Heart right ventricle (tissue), 16 donors: ENCODE measurements at places on chromosomes 1 and 21. TPM values are rescaled to one million over a fixed set of nuclear protein-coding genes. Genes with fewer than 3 reads are reported as not detected.

DNA sequence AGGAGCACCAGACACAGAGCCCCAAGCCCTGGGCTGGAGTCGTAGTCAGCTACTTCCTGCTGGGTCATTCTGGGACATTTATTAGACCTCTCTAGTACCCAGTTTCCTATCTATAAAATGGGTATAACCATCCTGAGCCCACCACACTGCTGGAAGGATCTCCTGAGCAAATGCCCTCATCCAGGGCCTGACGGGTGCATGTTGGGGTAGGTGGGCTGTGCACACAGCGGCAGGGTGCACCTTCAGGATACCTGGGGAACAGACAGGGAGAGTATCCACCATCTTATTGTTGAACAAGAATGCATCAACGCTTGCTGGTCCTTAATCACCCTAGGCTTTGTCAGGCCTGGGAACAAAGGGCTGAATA, 191.0 kb downstream of the HIVEP3 start:
- DNase-seq = no peak

GRCh38 chr21:46183910-46184624, at the start of gene SPATC1L:
Gene SPATC1L (minus strand): TSS chr21:46184459. CDS start chr21:46182816, 1,643 bp downstream.
- DNase-seq = peak; percentile 61

The FAM131C gene
- 0.86 TPM for polyA plus RNA-seq

GRCh38 chr1:221972276-221973235, 230.7 kb upstream of the DUSP10 start:
- no peak for DNase-seq

The SORT1 gene
- polyA plus RNA-seq = 64.1 TPM

DNA sequence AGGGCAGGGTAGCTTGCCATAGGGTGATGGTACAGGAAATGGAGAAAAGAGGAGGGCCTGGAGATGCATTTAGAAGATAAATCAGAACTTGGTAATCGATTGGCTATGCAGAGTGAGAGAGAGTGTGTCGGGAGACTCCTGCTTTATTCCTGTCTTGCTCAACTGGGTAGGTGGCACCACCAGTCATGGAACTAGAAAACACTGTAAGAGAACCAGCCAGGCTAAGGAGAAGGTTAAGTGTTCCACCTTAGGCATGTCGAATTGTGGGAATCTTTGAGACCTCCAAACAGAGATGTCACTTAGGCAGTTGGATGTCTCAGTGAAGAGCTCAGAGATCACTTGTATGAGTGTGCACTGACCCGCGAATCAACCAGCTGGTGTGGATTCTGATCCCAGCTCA, 28.7 kb upstream of the RD3 start:
- DNase-seq = no peak

DNA sequence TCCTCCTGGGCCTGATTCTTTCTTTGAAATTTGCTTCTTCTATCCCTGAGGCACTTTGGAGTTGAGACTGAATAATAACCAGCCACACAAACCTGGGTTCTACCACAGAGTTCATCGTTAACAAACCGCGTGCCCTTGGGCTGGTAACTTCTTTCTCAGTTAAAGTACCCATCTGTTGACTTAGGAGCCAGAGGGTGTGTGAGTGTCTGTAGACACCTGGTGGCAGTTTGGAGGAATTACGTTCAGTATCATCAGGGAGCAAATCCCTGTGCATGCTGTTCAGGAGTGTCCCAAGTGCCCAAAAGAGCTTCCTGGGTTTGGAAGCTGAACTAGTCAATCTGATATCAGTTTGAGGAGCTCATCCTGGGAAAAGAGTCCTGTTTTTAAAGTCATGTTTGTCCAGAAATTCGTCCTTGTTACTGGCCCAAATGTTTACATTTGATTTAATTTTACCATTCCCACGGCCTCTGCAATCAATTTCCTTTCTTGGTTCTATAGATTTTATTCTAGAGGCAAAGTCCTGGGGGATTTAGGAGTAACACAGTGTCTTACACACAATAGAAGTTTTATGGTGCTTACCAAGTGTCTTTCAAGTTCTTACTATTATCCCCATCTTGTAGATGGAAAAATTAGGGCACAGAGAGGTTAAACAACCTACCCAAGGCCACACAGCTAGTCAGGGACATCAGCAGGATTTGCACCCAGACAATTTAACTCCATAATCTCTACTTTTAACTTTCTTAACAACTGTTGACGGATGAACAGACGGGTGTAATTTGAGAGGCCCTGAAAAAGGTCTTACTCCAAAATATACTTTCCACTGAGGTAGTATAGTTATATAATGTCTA, 26.7 kb upstream of the RPTN start:
- DNase-seq = peak; percentile 28

The CR1 gene
- 0.19 TPM for polyA plus RNA-seq

GRCh38 chr1:153573351-153573750, 7.7 kb upstream of the S100A2 start:
- DNase-seq = no peak

The CNKSR1 gene
- 5.7 TPM for polyA plus RNA-seq

DNA sequence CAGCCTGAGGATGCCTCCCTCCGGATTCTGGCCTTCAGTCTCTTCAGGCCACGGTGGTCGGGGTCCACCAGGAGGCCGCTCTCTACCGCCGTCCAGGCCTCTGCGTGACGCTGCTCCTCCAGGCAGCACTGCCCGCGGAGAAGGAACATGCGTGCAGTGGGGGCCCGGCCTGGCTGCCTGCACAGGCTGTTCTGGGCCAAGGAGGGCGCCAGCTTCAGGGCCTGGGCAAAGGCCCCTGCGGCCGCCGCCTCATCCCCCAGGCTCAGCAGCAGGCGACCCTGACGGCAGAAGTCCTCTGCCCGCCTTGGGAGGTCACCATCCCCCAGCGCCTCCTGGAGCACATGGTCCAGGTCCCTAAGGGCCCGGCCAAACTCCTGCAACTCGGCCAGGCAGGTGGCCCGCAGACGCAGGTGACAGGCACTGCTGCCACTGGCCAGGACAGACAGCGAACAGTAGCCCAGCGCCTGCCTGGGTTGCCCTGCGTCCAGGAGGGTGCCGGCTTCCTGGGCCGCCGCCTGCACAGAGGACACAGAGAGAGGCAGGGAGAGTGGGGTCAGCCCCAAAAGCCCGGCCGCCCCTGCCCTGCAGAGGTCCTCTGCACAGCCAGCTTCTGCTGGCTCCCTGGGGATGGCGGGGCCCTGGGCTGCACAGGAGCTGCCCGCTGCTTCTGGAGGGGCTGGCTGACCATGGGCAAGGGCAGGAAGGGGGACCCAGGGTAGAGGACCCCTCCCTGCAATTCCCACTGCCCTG, 8.7 kb upstream of the MMEL1 start:
- DNase-seq = no peak

DNA sequence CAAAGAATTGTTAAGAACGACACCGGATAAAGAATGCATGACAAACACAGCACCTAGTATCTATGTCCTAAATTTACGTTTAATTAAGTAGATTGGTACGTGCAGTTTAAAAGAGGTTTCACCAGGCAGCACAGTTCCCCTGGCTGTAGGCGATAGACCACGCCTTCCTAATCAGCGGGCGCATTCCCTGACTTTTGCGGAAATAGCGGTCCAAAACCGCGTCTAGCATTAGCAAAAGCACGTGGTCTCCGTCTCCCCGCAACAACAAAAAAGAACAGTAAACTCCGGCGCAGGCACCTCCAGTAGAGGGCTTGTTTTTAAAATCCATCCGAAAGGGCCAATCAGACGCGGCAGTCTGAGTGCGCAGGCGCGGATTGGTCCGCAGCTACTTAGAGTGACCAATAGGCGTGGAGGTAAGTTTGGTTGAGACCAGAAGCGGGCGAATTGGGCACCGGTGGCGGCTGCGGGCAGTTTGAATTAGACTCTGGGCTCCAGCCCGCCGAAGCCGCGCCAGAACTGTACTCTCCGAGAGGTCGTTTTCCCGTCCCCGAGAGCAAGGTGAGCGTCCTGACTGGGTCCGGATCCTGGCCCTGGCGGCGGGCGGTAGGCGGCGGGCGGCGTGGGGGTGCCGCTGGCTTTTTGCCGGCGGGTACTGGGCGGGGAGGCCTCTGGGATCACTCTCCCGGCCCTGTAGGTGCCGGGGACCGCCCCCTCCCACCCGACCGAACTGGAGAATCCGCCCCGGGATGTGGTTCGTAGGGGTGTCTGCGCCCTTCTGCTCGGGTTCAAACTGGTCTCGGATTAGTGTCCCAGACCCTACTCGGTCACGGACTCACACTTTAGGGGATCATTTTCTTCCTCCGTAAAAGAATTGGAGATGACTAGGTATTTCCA, at the start of gene CENPF:
Gene CENPF, plus strand, starts transcription at position 432 of the 894 bp plus-strand sequence. CDS start 10,560 bp downstream, outside the sequence.
- peak; percentile 92 for DNase-seq

The MAP1LC3C gene
- 0.29 TPM for polyA plus RNA-seq

DNA sequence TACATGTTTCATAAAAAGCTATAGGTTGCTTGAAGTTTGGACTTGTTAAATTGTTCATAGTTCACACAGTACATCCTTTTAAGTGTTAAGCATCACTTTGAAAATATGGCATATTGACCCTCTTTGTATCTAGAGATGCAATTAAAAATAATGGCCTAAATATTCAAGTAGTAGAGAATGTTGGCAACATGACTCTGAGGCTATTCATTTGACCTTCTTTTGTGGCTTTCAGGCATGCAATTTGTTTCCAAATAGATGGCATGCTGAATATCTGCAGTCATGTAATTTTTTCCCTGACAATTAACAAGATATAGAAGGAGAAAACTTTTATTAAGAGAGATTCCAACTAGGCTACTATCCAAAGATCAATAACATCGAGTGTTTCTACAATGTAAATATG, 230.5 kb upstream of the ZRANB2 start:
- no peak for DNase-seq

GRCh38 chr1:208189716-208190115, 54.5 kb downstream of the PLXNA2 start:
- DNase-seq = no peak

The IL19 gene
- not detected for polyA plus RNA-seq

DNA sequence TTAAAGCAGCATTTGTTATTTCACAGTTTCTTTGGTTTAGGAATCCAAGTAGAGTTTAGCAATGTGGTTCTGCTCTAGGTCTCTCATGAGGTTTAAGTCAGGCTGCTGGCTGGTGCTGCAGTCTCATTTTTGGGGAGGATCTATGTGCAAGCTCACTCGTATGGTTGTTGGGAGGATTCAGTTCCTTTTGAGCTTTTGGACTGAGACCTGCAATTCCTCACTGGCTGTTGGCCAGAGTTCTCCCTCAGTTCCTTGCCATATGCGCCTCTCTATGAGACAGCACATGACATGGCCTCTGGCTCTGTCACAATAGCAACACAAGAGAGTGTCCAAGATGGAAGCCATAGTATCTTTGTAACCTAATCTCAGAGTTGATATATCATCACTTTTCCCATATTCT, 91.0 kb downstream of the OLFML2B start:
- peak; percentile 12 for DNase-seq
